Trophoblast cell (in vitro differentiated cells and primary cell): ENCODE measurements at places on chromosomes 13 and 19.

- no peaks in the 10 kb centered on the region for H3K4me1 ChIP-seq
- H3K27me3 ChIP-seq, result no peaks in the 10 kb centered on the region
- no peak for DNase-seq
- H3K4me3 ChIP-seq, result no peak overlapping the region
- peaks cover 20% of the 10 kb centered on the region for H3K36me3 ChIP-seq
- H3K27ac ChIP-seq, result no peak overlapping the region
Observed at GRCh38 chr13:32515246-32515645, 23.3 kb downstream of the N4BP2L2 start.

DNA sequence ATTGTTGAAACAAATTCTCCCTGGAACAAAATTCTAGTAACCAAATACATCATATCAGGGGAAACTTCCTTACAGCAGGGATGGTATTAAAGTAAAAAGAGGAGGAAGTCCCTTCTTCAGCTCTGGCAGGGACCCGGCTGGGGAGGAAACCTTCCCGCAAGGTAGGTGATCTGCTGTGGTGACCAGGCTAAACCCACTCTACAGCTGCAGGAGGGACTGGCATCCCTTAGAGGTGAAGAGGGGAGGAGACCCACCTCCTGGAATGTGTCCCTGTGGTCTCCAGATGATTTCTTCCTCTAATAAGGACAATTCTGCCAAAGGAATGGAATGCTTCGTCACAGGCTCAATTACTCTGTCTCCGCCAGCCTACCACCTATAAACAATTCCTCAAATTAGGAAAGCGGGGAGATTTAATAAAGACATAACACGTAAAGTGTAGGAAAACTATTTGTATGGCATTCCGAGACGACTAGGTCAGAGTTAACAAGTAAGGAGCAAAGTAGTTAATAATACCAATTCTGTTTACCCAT, 637 bp upstream of the PDS5B start:
- peaks cover 5% of the 10 kb centered on the region for H3K4me1 ChIP-seq
- H3K27me3 ChIP-seq, result no peaks in the 10 kb centered on the region
- no peaks in the 10 kb centered on the region for H3K36me3 ChIP-seq
- no peak overlapping the region for H3K27ac ChIP-seq

DNA sequence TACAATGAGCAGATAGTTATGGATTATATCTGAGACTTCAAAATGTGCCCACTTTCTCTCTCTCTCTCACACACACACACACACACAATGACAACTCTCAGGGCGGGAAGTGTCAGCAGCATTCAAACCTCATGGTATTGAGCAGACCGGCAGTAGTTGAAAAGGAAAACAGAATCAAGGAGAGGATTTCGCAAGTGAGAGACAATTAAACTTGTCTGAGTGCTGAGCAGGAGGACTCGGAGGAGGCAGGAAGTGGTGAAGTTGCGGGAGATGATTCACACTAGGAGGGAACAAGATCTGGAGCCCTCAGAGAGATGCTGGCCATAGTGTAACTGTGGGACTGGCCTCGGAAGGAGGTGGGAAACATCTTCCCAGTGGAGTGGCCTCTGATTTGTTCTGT, 353.1 kb downstream of the EFNB2 start:
- DNase-seq, result no peak
- H3K36me3 ChIP-seq, result no peaks in the 10 kb centered on the region
- peaks cover 9% of the 10 kb centered on the region for H3K4me1 ChIP-seq
- no peak overlapping the region for H3K4me3 ChIP-seq
- no peaks in the 10 kb centered on the region for H3K27me3 ChIP-seq

DNA sequence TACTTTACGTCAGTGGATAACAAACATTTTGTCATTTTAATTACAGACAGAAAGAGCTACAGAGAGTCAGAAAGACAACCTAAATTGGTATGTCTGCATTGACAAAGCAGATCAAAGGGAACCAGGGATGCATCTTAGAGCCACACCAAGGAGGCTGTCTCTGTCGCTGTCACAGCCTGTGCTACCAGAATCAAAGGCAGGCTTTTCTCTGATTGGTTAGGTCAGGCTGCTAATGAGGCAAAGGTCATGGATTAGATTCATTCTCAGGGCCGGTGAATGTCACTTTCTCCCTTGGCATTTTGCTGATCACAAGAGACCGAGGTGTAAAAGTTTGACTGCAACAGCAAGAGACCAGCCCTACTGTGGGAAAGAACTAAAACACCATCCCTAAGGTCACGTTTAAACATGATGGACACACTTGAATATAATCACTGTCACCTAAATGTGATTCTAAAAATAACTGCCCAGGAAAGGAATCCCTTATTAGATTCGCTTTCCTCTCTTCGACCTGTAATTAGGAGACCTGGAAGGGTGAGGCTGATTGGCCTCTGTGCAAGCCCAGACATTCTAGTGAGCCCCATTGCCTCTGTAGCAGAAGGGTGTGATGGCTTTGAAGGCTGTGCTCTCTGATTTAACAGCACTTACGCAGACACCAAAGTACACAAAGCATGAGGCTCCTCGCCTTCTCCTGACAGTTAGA, 314.4 kb upstream of the NBEA start:
- no peaks in the 10 kb centered on the region for H3K27me3 ChIP-seq
- no peak overlapping the region for H3K4me3 ChIP-seq
- no peaks in the 10 kb centered on the region for H3K4me1 ChIP-seq
- DNase-seq, result no peak
- H3K27ac ChIP-seq, result no peak overlapping the region

GRCh38 chr13:34201050-34201913, 383.3 kb downstream of the RFC3 start:
- H3K27me3 ChIP-seq, result no peaks in the 10 kb centered on the region
- no peak overlapping the region for H3K4me3 ChIP-seq
- DNase-seq, result no peak
- H3K4me1 ChIP-seq, result no peaks in the 10 kb centered on the region

GRCh38 chr13:46817838-46818476, 21.0 kb upstream of the ESD start:
- no peaks in the 10 kb centered on the region for H3K36me3 ChIP-seq
- H3K4me1 ChIP-seq, result no peaks in the 10 kb centered on the region
- no peak overlapping the region for H3K27ac ChIP-seq
- no peaks in the 10 kb centered on the region for H3K27me3 ChIP-seq
- no peak for DNase-seq

DNA sequence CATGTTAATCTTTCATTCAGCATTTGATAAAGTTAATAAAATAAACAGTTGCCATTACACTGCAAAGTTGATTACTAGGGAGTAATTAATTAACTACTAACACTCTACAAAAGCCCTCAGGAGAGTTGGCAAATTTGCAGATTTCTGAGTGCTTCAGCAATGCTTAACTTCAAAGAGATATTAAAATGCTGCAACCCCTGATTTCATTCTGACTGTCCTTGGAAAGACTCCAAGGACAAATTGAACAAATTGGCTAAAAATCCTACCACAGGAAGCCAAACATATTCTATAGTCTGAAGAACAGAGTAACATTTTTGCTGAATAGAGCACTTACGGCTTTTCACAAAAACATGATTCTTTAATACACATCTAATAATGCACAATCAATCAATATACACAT, 1543.0 kb downstream of the SLITRK5 start:
- DNase-seq, result no peak
- H3K4me3 ChIP-seq, result no peak overlapping the region
- no peaks in the 10 kb centered on the region for H3K36me3 ChIP-seq
- H3K27me3 ChIP-seq, result no peaks in the 10 kb centered on the region
- no peaks in the 10 kb centered on the region for H3K4me1 ChIP-seq

- H3K27ac ChIP-seq, result peak overlapping the region; percentile 99
- H3K36me3 ChIP-seq, result peaks cover 6% of the 10 kb centered on the region
- H3K4me3 ChIP-seq, result peak overlapping the region; percentile 80
- H3K27me3 ChIP-seq, result no peaks in the 10 kb centered on the region
Observed at GRCh38 chr19:1591421-1592023, 1.1 kb downstream of the MBD3 start.

DNA sequence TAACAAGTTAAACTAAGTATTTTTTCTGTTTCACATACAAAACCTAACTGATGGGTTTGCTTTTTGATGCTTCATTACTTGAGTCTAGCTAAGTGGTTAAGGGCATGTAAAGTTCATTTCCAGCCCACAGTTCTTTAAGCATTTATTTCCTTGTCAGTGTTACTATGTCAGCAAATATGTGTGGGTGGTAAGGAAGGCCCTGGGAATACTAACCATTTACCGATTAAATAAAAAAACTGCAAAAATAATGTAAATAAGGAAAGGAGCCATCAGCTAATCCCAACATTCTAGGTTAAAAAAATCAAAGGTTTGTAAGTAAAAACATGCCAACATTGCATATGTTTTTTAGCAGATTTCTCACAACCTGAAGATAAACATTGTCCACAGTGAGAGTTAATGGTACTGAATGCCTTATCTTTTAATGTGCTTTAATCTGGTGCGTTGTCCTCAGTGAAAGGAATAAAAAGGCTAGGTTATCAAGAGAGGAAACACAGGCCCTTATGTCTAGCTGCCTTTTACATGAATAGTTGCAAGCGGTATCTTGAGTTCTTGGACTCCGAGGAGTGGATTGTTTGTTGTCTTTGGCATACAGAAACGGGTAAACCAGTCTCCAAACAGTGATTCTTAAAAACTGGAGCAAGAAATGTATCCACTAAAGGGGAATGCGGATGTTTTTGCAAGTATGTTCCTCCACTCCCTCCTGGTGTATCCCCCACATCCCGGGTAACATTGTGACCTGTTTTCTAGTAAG, 949.6 kb upstream of the SLC10A2 start:
- H3K4me1 ChIP-seq, result no peaks in the 10 kb centered on the region
- no peaks in the 10 kb centered on the region for H3K36me3 ChIP-seq
- no peak for DNase-seq
- H3K4me3 ChIP-seq, result no peak overlapping the region
- no peak overlapping the region for H3K27ac ChIP-seq

DNA sequence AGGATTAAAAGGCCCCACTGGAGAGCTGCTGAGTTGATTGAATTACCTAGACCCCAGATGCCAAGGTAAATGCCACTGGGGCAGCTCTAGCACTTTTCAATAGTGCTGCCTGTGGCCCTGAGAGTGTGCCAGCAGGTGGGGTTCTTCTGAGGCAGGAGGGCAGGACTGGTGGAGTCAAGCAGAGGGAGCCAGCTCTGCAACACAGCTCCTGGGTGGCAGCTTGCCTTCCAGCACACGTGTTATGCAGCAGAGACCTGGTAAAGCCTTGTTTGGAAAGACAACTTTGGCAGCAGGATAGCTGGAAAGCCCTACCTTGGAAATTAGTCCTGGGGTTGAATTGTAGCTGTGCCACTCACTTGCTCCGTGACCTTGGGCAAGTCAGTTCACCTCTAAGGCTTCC, 306.6 kb downstream of the ATP8A2 start:
- no peak overlapping the region for H3K27ac ChIP-seq
- peak overlapping the region; percentile 50 for H3K4me3 ChIP-seq
- DNase-seq, result no peak
- no peaks in the 10 kb centered on the region for H3K27me3 ChIP-seq

DNA sequence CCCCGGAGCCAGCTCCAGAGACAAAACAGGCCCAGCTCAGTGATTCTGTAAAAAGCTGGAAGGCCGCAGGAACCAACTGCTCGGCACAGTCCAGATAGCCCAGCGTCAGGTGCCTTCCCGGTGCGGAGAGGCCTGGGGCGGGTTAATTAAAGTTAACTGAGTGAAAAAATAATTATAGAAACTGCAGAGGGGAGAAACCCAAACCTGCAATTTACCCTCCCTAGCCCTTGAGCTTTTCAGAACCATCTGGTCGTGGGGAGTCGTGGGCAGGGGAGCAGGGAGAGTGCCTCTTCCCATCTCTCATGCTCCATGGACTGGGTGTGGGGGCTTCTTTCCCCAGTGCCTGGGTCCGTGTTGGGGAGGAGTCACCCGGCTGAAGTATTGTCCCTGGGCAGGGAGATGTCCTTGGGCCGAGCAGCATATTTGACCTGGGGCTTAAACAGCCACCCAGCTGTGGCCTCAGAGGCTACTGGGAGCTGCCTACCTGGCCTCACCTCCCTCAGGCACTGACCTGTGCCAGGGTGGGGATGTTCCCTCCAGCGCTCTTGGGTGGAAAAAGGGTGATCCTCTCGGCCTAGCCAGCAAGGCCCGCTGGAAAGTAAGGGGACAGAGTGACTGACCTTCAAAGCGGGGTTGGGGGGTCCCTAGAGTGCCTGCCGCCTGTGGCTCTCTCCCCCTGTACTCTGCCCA, 65.9 kb downstream of the CHST8 start:
- no peaks in the 10 kb centered on the region for H3K36me3 ChIP-seq
- H3K27ac ChIP-seq, result no peak overlapping the region
- no peak for DNase-seq
- H3K4me3 ChIP-seq, result no peak overlapping the region
- no peaks in the 10 kb centered on the region for H3K27me3 ChIP-seq

GRCh38 chr19:30163663-30164062, 208.5 kb upstream of the ZNF536 start:
- no peak for DNase-seq
- no peak overlapping the region for H3K27ac ChIP-seq
- no peak overlapping the region for H3K4me3 ChIP-seq
- no peaks in the 10 kb centered on the region for H3K27me3 ChIP-seq

DNA sequence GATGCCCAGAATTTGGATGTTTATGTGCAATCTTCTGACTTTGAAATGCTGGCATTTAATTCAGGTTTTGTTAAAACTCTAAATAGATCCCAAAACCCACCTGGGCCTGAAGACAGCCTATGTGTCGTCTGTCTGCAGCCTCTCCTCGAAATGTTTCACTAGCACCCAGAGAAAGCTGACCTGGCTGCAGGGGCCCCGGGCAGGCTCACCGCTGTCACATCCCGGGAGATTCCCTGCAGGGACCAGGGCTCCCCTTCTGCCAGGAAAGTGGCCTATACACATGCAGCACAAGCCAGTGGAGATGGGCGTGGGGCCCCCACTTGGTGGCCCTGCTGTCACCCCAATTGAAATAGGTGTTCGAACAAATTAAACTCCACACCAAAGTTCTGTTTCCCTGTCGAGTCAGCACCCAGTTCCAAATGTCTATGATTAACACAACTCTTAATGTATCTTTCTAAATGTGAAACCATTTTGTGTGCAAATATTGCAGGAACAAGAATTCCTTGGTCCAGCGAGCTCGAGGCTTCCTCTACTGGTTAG, 145.8 kb upstream of the ZNF507 start:
- H3K27me3 ChIP-seq, result no peaks in the 10 kb centered on the region
- H3K4me3 ChIP-seq, result no peak overlapping the region
- H3K4me1 ChIP-seq, result no peaks in the 10 kb centered on the region

DNA sequence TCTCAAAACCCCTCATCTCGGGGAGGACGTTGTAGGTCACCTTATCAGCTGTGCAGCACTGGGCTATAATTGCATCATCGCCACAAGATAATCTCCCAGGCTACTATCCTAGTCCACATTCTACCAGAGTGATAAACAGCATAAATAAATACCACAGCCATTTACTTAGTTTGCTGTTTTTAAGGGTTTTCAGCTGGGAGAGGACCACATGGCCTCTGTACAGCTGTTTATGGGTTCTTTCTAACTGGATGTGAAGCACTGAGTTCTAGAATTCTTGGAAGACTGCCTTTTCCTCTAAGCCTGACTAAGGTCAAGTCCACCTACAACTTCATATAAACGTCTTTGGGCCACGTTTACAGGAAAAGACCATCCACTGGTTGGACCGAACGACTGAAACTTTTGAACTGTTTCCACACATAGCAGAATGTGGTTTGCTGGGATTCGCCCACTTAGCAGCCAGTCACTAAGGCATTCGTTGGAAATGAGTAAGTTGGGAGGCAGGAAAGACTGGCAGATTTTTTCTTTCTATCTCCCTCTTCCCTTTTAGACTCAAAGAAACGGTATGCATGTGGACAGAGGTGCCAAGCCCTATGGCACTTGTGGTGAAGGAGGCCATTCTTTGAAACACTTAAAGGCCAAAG, 752.5 kb upstream of the SGCG start:
- H3K27ac ChIP-seq, result no peak overlapping the region
- H3K36me3 ChIP-seq, result no peaks in the 10 kb centered on the region
- no peaks in the 10 kb centered on the region for H3K27me3 ChIP-seq

GRCh38 chr13:33032037-33032625, 15.9 kb downstream of the KL start:
- DNase-seq, result no peak
- H3K27me3 ChIP-seq, result no peaks in the 10 kb centered on the region
- H3K4me1 ChIP-seq, result no peaks in the 10 kb centered on the region
- no peak overlapping the region for H3K4me3 ChIP-seq
- no peaks in the 10 kb centered on the region for H3K36me3 ChIP-seq
- no peak overlapping the region for H3K27ac ChIP-seq
